ENCODE measurements at places on chromosomes 7 and 10.

DNA sequence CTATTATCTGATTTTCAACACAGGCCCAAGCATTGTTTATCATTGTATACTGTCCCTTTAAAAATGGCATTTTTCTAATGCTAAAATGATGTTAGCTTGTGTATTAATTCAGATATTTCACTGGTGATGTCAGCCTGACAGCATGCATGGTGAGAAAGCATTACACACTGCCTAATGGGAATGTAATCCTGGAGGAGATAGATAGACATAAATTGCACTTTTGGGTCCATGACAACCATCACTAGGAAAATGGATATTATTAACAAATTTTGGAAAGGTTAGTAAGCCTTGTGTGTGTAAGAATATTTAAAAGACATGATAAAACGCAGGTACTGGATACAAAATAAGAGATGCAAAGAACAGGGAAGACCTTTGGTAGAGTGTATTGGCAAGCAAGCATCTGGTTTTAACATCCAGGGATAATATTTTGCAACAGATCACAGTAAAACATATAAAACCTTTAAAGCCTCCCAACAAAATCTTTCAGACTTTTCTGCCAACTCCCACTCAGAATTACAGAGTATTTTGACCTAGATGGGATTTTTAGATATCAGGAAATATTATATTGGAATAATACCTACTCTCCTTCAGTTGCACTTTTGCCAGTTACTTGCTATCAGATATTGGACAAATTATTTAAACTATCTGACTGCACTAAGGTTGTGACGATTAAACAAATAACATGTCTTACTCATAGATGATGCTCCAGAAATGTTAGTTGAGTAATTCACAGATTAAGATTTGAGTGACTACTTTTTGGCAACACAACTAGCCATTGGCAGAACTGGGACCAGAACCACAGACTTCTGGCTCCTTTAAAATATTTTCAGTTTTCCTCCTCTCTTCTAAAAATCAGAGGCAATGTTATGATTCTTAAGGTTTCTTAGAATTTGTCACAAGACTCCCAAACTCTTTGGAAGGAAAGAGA, 291.6 kb upstream of the SEMA3C start:
- peak; percentile 48 for DNase-seq

GRCh38 chr10:75538144-75538543, 106.7 kb downstream of the LRMDA start:
- no peak for DNase-seq

GRCh38 chr10:128324058-128324827, 198.0 kb upstream of the MKI67 start:
- DNase-seq, result no peak

- no peak for DNase-seq
Observed at GRCh38 chr10:70850097-70850496, 34.3 kb downstream of the SGPL1 start.

DNA sequence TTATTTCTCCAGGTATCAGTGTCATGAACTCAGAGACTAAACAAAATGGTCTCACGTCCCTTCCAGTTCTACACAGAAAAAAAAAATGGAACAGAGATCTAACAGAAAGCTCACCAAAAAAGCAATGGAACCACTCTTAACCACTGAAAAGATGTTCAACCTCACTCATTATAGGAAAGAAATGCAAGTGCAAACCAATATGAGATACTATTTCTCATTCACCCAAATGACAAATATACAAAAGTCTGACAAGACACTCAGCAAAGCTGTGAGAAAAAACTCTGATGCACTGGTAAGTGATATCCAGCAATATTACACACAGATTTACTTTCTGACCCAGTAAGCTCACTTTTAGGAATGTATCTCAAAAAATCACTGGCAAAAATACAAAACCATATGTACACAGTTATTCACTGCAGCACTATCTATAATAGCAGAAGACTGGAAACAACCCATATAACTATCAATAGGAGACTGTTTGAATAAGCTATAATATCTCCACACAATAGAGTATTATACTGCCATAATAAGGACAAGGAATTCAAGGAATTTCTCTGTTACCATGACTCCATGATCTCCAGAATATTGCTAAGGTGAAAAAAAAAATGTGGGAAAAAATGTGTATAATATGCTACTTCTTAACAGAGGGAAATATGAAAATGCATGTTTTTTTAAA, 36.6 kb downstream of the ABI1 start:
- DNase-seq, result no peak

GRCh38 chr7:113282875-113283274, 164.5 kb upstream of the SMIM30 start:
- DNase-seq, result no peak

GRCh38 chr10:25758041-25758457, 176.0 kb upstream of the MYO3A start:
- peak; percentile 63 for DNase-seq

DNA sequence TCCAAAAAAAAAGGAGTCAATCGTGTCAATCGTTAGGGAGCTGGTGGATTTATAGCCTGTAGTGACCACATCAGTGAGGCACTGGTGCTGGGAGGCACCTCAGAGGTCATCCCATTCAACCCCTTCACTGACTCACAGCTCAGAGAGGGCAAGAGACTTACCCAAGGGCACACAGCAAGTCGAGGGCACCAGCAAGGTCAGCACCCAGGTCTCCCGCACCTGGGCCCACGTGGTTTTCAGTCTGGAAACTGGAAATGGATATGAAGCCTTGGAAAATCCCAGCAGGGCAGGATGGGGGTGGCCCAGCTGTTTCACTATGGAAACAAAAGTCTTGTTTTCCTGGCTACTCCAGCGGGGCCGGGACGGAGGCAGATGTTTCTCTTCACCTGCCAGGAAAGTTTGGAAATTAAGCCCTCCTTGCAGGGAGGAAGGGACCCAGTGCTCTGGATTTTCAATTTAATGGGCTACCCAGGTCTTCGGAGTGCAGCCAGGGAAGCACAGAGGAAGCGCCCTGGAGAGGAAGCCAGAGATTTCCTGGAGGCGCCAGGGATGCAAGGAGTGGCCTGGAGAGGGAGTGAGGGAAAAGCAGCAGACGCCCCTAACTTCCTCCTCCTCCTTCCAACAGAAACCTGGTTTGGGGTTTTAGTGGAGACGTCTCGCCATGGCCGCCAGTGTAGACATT, 157.2 kb upstream of the TNRC18 start:
- peak; percentile 25 for DNase-seq

- DNase-seq, result peak; percentile 57
Observed at GRCh38 chr10:62584731-62585130, 210.6 kb downstream of the ZNF365 start.

GRCh38 chr7:148628011-148628410, 37.4 kb downstream of the C7orf33 start:
- DNase-seq, result no peak

GRCh38 chr7:149495785-149496641, 1.6 kb downstream of the ZNF746 start:
- DNase-seq, result peak; percentile 83

GRCh38 chr10:77865580-77866324, 60.8 kb downstream of the DLG5 start:
- no peak for DNase-seq

GRCh38 chr7:156918635-156919034, 25.7 kb upstream of the LMBR1 start:
- no peak for DNase-seq

DNA sequence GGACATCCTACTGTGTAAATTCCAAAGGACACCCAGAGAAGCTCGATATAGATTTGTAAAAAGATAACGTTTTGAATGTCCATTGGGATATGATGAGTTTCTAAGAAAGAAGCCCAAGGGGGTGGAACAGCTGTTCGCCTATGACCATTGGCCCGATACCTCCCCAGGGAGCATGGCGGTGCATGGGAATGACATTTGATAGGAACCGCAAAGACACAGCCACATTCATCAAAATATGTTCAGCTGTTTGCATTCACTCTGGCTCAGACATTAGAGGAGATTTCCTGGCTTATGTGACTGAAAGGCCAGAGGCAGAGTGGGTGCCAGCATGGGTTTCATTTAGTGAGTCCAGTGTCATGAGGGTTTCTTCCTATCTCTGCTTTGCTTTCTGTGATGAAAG, 56.0 kb upstream of the BAIAP2L1 start:
- DNase-seq, result no peak

DNA sequence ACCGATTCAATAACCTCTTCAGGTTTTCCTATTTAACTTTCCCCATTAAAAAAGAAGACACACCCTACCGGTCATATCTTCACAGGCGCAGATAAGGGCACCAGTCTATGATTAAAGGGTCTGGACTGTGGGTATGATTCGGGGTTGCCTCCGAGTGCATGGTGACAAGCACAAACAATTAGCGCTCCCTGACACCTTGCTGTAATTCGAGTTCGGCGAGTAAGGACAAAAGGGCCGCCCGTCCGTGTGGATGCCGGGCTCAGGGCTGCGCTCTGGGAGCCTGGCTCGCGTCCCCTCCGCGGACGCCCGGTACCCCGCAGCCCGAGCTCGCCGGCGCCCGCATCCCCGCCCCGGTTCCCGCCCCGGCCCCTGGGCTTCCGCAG, 111.9 kb upstream of the RHEB start:
- DNase-seq, result peak; percentile 56

- DNase-seq, result no peak
Observed at GRCh38 chr7:46834921-46835320, 747.0 kb downstream of the TNS3 start.

DNA sequence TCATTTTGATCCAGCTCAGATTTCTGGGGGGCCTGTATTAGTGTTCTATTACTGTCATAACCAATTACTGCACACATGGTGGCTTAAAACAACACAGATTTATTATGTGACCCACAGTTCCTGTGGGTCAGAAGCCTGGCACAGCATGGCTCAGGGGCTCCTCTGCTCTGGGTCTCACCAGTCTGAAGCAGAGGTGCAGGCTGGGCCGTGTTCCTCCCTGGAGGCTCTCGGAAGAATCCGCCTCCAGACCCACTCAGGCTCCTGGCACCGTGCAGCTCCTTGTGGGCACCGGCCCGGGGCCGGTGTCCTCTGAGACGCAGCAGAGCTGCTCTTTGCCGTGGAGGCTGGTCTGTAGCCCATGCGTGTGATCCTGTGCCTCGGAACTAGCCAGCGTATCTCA, 61.5 kb downstream of the RAMP3 start:
- DNase-seq, result no peak

- DNase-seq, result peak; percentile 91
Observed at GRCh38 chr10:102150970-102151773, 1.0 kb upstream of the NOLC1 start.

- DNase-seq, result no peak
Observed at GRCh38 chr10:108052981-108053380, 888.5 kb upstream of the SORCS1 start.

- DNase-seq, result no peak
Observed at GRCh38 chr10:110067960-110068770, 60.4 kb downstream of the ADD3 start.

DNA sequence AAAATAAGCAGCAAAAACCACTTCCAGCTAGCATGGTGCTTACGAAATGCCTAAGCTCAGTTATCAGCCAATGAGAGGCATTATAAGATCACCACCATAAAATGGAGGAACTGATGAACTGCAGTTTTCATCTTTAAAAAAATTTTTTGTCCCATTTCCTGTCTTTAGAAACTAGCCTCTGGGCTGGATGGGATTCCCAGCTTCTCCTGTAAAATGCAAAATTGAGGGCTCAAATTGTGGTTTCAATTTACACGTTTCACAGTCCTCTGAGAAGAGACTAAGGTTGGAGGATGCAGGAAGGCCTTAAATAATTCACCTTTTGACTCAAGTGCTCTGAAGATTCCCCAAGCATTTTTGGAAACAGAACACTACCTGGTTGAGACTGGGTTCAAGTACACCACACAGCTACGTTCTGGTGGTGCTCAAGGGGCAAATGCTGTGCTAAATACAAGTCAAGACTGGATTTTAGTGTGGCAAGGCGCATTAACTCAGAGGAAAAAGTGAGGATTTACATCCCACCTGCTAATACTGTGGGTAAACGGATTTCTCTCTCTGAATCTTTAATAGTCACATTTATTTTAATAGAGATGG, 951 bp downstream of the ZNF25 start:
- peak; percentile 27 for DNase-seq

- no peak for DNase-seq
Observed at GRCh38 chr7:85039196-85039923, 147.5 kb downstream of the SEMA3D start.

GRCh38 chr10:16853809-16854208, 36.6 kb upstream of the RSU1 start:
- DNase-seq, result no peak

GRCh38 chr10:36597756-36598320, 527.6 kb upstream of the ANKRD30A start:
- no peak for DNase-seq

- DNase-seq, result peak; percentile 58
Observed at GRCh38 chr10:87093632-87094372, 841 bp downstream of the GLUD1 start.

- DNase-seq, result no peak
Observed at GRCh38 chr10:85545874-85546273, 820.7 kb downstream of the GRID1 start.

GRCh38 chr10:123284022-123284421, 129.8 kb downstream of the BUB3 start:
- DNase-seq, result peak; percentile 23

GRCh38 chr7:107474104-107474521, 4.3 kb downstream of the GPR22 start:
- no peak for DNase-seq

DNA sequence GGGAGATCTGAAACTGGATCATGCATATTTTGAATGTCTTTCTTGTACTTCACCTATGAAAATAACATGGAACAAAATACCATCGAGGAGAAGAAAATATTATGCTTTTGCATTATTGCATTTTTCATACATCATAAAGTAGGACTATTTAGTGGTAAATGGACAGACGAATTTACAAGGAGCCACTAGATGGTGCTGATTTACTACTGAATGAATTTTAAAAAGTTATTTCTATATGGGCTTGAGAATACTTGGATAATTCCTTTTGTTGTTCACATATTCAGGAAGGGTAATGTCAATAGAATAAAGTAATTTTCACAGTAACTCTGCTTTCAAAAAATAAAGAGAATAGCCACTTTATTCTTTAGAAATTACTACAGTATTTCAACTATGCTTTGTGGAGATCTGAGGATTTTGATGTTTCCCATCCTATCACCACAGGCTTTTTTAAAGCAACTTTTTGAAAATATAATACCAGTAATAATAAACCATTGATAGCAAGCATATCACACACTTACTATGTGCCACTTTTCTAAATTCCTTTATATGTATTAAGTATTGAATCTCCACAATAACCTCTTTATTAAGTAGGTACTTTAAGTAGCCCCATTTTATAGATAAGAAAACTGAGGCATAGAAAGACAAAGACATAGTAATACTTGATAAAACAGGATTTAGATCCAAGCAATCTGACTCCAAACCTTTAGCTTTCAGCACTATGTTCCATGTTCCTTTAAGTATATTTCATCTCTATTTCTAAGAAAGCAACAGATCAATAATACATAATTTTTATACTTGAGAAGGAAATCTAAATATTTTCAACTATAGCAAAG, 38.6 kb downstream of the NEBL start:
- peak; percentile 46 for DNase-seq

Data from kidney tubule cell (primary cell).